ENCODE measurements at places on chromosomes 5 and 9.

DNA sequence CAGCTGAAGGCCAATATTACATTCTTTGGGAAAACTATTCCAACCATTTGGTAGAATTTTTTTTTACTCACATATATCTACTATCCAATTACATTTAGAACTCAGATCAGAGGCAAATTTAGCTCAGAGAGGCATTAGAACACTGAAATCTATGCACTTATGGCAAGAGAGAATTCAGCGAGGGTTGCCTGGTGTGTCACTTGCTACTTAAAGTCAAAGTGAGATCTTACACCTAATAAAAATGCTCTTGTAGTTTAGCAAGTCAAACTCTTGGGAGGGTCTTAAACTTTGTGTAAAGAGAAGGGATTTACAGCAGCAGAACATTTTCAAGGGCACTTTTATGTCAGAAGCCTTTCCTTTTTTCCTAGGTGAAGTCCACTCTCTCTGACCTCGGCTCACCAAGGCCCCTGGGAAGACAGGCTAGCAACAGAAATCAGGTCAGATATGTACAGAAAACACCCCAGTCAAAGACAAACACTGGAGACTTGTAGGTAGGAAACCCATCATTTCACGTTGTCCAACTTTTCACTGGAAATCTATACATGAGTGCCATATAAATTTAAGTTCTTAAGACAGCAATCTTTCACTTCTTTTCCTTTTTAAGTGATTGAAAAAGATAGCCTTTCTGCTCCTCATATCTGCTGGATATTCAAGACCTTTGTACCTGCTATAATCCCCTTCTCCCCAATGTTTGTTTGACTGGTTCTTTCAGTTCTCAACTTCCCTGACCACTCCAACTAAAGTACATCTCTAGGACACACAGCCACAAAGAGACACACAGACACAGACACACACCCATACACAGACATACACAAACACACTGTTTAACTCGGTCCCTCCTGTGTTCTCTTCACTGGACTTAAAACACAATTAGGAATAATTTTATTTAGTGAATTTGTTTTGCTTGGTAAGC lies 635.8 kb downstream of the PDE4D start:
- DNase-seq: no peak

GRCh38 chr9:124813501-124814163 lies 36.7 kb downstream of the OLFML2A start:
- DNase-seq: no peak

DNA sequence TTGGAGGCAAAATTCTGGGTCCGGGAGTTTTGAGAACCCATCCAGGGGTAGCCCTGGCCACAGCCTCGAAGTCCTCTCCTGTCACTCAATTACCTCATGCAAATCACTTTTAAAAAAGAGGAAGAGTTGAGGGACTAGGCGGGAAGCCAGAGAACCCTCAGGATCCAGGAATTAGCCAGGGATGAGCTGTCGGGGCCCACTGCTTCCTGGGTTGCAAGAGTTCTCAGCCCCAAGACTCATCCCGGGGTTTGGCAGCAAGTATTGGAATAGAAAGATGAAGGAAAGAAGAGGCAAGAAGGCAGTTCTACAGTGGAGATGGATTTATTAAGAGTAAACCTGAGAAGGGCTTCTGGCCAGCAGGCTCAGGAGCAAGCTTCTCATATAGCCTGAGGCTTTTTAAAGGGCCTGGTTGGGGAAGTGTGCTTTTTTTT lies 25.6 kb downstream of the C9orf50 start:
- DNase-seq: no peak

DNA sequence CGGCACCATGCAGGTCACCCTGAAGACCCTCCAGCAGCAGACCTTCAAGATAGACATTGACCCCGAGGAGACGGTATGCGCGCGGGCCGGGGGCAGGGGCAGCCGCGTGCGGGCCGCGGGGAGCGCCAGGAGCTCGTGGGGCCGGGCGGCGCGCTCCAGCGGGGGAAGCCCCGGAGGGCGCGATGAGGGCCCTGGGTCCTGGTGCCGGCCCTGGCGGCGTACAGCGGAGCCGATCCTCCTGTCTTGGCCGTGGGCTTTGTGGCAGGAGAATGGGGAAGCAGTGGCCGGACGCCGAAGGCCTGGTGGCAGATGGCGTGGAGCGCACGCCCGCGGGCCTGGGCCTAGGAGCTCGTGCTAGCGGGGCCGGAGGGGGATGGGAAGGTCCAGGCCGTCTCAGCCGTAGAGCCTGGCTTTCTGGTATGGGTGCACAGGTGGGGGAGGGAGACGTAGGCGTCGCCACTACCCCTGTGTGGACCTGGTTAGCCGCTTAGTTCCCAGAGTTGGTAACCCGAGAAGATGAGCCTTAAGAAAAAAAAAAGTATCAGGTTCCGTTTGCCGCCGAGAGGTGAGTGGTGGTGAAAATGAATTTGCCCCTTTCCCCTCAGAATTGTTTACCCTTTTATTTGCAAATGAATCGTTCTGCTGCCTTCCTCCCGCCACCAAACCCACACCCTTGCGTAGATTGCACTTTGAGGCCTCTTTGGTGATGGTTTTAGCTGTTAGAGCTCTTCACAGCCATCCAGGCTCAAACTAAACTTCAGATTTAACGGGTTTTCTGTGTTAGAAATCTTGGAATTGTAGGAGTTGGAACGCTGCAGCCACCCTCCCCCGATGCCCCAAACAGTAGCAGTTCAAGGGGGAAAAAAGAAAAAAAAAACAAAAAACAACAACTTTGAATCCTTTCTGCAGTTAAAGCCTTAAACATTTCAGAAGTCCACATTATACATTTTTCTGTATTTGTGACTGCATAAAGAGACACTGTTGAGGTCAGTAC lies 841 bp downstream of the RAD23B start:
- peak; percentile 17 for DNase-seq

DNA sequence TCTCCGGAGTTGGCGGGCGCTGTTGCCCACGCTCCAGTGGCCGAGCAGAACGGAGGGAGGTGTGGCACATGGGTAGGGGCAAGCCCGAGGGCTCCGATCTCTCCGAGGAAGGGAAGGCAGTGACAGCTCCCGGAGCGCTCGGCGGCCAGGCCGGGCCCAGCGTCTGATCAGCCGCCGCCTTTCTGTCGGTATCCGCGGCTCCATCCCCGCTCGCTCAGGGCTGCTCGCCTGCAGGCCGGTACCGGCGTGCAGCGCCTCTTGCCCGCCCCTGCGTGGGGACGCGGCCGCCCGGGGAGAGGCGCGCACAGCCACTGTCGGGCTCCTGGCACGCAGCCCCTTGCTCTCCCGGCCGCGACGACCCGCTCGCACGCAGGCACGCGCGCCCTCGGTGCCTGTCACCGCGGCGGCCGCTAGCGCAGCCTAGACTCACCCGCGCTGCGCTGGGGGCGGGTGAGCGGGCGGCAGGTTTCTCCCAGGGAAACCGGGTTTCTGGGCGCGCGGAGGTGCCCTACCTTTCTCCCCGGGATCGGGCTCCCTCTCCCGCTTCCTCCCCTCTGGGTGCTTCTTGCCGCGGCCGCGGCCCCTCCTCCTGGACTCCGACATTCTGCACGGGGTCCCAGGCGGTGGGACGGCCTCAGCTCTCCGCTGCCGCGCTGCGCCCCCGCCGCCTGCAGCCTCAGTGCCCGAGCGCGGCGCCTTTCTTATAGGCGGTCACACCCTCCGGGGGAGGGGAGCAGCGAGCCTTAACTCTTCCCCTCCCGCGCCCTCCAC lies 108.4 kb downstream of the PSD2 start:
- no peak for DNase-seq

GRCh38 chr5:122164831-122165558 lies 35.6 kb downstream of the ZNF474 start:
- DNase-seq: no peak

DNA sequence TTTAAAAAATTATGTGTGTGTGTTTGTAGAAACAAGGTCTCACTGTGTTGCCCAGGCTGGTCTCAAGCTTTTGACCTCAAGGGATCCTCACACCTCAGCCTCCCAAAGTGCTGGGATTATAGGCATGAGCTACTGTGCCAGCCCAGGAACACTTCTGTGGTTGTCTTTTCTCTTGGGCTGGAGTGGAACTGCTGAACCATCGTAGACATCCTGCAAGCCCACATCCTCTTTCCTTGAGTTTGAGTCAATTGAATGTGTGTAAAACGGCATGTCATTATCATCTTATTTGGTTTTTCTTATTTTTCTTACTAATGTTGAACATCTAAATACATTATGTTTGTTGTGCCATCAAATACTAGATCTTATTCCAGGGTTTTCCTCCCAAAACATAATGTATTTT lies 40.0 kb downstream of the EHMT1 start:
- no peak for DNase-seq

DNA sequence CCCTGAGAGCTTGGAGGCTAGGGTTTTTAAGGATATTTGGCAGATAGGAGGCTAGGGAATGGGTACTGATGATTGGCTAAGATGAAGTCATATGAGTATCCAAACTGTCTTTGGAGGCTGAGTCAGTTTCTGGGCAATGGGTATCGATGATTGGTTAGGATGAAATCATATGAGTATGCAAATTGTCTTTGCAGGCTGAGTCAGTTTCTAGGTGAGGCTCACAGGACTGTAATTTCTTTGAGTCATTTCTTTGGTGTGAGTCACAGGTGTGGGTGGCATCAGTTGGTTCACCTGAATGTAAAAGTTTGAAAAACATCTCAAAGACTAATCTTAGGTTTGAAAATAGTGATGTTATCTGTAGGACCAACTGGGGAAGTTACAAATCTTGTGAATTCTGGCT lies 1068.0 kb downstream of the NR2F1-AS1 start:
- no peak for DNase-seq

DNA sequence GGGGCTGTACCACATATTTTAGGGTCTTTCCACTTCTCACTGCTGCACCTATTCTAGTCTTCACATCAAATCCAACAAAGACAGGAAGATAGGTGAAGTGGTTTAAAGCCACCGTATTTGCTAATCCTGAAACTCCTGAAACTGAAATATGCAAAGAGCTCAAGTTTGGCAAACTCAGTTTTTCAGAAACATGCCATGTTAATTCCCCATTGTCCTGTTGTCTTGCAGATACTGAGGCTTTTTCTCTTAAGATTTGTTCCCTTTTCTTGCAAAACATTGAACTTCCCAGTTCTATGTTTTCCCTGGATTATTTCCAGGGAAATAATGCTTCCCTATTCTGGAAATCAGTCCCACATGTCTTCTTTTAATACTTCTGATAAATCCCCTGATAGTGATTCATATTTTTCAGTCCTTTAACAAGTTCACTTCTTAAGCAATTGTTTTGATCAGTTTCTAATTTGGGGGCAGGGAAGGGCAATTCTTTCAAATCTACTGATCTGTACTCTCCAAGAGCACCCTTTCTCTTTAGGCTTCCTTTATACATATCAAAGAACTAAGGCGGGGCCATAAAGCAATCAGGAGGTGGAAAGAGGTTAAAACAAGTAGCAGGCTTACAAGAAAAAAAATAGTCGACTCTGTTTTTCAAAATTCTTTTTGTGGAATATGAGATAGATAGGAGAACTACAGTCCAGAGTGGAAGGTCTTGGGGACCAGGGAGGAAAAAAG lies 648.5 kb downstream of the BNC2 start:
- DNase-seq: no peak

DNA sequence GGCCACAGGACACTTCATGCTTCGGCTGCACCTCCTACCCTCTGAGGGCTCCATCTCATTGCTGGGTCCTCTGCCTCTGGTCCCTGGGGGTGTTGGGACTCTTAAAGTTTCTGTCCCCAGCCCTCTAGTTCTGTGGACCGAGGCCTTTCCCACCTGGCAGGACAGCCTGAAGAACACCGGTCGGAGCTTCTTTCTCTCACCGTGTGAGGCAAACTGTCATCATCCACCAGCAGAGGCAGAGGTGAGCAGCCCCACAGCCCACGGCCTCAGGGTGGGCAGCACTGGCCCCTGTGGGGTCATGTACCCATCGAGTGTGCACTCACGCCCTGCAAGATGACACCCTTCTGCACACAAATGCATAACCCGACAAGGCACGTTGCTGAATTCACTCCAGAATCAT lies 49.9 kb downstream of the IRX2 start:
- DNase-seq: no peak

DNA sequence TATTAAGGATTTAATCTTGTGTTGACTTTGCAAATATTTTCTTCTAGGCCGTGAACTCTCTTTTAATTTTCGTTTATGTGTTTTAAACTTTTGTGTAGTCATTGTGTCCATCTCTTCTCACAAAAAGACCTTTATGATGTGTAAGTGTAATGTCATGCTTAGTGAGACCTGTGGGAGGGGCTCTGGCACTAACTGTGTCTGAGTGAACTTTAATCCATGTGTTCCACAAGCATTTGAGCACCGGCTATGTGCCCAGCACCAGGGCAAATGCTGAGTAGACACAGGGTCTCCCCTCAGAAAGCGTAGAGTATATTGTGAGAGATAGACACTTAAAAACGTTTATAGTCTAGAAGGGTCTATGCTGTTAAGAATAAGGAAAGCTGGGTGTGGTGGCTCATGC lies 272.6 kb upstream of the TUT7 start:
- DNase-seq: no peak

GRCh38 chr5:157159209-157159751 lies 6.8 kb downstream of the GARIN3 start:
- no peak for DNase-seq

GRCh38 chr9:121300283-121301119 lies 32.5 kb downstream of the GSN start:
- no peak for DNase-seq

- no peak for DNase-seq
Observed at GRCh38 chr9:34318163-34318790, 10.8 kb downstream of the KIF24 start.

DNA sequence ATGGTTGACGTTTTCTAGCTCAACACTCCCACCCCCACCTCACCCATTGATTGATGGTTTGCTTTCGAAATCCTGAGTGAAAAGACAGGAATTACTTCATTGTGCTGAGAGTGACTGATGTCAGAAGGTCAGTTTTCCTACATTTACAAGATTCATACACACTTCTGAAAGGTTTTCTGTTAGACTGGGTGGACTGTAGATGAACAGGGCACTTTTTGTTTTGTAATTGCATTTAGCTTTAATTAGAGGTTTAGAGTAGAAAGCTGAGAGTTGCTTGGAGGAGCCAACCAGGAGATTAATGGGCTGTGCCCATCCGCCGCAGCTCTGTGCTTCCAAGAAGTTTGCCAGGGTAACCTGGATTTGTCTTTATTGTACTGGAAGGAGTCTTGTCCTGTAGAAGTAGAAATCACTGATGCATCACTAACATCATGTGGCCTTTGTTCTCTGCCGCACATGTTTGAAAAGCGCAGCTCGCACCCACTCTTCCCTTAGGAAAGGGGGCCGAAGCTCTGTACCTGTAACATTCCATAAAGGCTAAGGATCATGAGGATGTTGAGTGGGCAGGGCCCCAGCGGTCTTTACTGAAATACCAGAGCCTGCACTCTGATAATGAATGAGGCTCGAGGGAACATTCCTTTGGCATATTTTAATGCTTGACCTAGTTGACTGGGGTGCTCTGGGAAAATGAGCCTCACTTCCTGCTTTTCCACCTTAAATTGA lies 267.6 kb upstream of the DMRT1 start:
- DNase-seq: no peak
